Hepatocyte (in vitro differentiated cells): ENCODE measurements at places on chromosomes 3 and 15. TPM values are rescaled to one million over a fixed set of nuclear protein-coding genes. Genes with fewer than 3 reads are reported as not detected.

The ADAMTS9 gene
- total RNA-seq: 116 and 145 TPM in 2 replicates

The ETV5 gene
- 9.0 and 12.2 TPM in 2 replicates for total RNA-seq

The SLC51A gene
- 3.9 and 6.3 TPM in 2 replicates for total RNA-seq

The WNT5A gene
- 96.0 and 129 TPM in 2 replicates for total RNA-seq

The CD96 gene
- total RNA-seq: 0.28 and 0.60 TPM in 2 replicates

The TMEM40 gene
- 0.52 TPM in 1 of 2 replicates, not detected in the other for total RNA-seq

The OR5K2 gene
- not detected in 2 replicates for total RNA-seq

The PRSS50 gene
- 0.33 and 1.1 TPM in 2 replicates for total RNA-seq

The SLC9C1 gene
- 0.03 and 0.72 TPM in 2 replicates for total RNA-seq

The HRG gene
- 1.7 and 3.8 TPM in 2 replicates for total RNA-seq

The FANCD2OS gene
- total RNA-seq: not detected in 2 replicates

The LEKR1 gene
- total RNA-seq: 0.76 and 1.1 TPM in 2 replicates

The PLD1 gene
- total RNA-seq: 63.3 and 71.1 TPM in 2 replicates

The CPNE9 gene
- not detected in 2 replicates for total RNA-seq

The COPS2 gene
- 97.9 and 127 TPM in 2 replicates for total RNA-seq

The ITGA11 gene
- total RNA-seq: 4.7 and 9.7 TPM in 2 replicates

The SCAANT1 gene
- total RNA-seq: not detected in 2 replicates

The C3orf22 gene
- not detected in 2 replicates for total RNA-seq

The COMMD2 gene
- 39.0 and 39.7 TPM in 2 replicates for total RNA-seq

The GOLGA6L9 gene
- 2.2 and 3.3 TPM in 2 replicates for total RNA-seq

The GSK3B gene
- total RNA-seq: 48.8 and 49.3 TPM in 2 replicates

The SCN11A gene
- total RNA-seq: 3.7 and 3.9 TPM in 2 replicates

The MAP6D1 gene
- total RNA-seq: 0.50 TPM in 1 of 2 replicates, not detected in the other

The TMEM207 gene
- total RNA-seq: 2.1 and 2.9 TPM in 2 replicates
